ENCODE measurements at places on chromosomes 2 and 18.

DNA sequence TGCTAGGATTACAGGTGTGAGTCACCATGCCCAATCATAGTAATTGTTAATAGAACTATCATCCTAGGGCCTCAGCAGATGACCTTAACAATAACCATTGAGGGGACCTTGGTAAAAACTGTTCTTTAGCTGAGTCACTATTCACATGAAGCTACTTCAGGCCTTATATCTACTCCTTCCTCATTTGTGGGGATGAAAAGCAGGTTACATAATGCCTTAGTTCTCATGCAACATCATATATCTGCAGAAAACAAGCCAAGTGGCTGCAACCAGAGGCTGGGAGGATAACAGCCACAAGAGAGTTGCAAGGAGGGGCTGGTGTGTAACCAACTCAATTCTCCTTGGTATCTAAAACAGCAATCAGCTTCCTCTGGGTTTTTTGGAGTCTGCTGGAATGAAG lies 445.4 kb downstream of the NBAS start:
- no peak for DNase-seq

DNA sequence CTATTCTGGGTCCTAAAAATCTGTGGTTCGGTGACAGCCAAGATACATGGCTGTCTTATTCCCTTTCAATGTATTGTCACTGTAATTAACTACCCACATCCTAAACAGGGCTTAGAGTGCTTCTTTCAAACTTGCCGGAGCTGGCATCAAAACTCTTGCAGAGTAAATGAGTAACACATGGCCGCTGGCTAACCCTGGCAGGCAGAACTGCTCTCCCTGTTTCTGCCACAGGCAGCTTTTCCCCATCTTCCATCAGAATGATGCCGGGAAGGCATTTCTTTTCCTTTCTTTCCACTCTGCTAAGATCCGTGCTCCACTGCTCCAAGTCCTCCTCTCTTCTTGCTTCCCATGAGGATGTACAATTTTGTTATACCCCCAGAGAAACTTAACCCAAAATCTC lies 54.8 kb upstream of the PTPRM start:
- DNase-seq, result no peak

GRCh38 chr2:188391354-188391753 lies 99.7 kb downstream of the GULP1 start:
- DNase-seq, result no peak

DNA sequence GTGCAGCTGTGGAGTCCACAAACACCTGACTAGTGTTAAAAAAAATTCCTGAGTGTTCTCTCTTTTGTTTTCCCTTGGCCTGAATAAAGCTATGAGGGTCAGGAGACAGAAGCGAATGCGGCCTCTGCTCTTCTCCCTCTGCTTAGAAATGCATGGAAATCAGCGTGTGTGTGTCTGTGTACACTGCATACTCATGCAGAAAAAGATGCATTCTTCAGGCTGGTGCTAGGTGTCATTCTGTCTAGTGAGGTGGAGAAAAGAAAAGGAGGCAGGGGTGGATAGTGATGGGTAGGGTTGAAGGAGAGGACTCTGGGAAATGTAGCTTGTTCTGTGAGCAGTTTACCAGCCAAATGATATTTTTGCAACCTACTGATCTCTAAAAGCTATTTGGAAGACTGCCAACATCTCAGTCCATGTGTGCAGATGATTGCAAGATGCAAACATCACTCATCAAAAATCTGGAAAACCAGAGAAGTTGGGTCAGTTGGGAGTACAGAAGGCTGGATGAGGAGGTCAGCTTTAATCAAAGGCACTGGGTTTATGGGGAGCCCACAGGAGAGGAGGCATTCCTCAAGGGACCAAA lies 177.7 kb downstream of the INSIG2 start:
- no peak for DNase-seq

DNA sequence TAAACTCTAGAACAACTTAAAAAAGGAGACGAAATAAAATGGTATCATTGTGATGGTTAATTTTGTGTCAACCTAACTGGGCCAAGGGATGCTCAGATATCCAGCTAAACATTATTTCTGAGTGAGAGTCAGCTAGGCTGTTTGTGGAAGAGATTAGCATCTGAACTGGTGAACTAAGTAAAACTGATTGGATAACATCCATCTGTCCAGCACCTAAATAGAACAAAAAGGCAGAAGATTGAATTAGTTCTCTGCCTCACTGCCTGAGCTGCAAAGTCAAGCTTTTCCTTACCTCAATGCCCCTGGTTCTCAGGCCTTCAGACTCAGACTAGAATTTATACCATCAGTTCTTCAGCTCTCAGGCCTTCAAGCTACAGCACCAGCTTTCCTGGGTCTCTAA lies 30.0 kb downstream of the PPP3R1 start:
- DNase-seq, result no peak

- DNase-seq, result no peak
Observed at GRCh38 chr2:46087492-46087891, 209.7 kb upstream of the EPAS1 start.

DNA sequence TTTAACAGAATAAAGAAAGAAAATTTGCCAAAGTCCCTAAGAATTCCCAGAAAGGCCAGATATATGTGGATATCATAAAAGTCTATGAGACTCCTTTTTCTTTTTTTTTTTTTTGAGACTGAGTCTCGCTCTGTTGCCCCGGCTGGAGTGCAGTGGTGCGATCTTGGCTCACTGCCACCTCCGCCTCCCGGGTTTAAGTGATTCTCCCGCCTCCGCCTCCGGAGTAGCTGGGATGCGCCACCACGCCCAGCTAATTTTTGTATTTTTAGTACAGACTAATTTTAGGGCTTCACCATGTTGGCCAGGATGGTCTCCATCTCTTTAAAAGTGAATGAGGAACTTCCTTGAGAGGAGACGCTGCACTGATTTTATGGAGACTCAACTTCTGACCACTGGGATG lies 335.2 kb downstream of the FBXO15 start:
- DNase-seq, result no peak

GRCh38 chr2:227629435-227629834 lies 12.1 kb downstream of the SCYGR4 start:
- DNase-seq, result no peak

- DNase-seq, result no peak
Observed at GRCh38 chr2:211976076-211976475, 562.5 kb downstream of the ERBB4 start.

- no peak for DNase-seq
Observed at GRCh38 chr2:238145851-238146250, 7.4 kb downstream of the KLHL30 start.

- DNase-seq, result peak; percentile 99
Observed at GRCh38 chr2:172253190-172254052, 150.7 kb upstream of the DLX2 start.

DNA sequence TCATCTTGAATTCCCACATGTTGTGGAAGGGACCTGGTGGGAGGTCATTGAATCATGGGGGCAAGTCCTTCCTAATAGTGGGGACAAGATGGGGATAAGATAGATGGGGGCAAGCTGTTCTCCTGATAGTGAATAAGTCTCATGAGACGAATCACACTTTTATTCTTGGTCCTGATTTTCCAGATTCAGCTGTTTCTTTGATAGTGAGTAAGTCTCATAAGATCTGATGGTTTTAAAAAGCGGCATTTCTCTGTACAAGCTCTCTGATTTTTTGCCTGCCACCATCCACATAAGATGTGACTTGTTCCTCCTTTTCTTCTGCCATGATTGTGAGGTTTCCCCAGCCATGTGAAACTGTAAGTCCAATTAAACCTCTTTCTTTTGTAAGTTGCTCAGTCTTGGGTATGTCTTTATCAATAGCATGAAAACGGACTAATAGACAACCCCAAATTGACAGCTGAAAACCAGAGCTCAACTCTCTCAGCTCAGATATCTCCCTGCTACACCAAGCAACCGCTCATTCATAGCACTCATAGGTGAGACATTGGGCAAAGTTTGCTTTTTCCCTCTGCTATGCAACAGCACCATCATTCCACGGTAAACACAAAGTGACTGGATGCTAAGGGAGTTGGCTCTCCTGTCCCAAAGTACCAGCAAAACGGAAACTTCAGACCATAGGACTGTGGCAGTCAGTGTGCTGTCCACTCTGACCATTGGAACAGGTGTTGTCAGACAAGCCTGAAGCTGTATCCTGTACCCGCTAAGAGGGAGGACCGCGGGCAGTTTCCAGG lies 44.9 kb upstream of the TBC1D8 start:
- DNase-seq, result no peak

DNA sequence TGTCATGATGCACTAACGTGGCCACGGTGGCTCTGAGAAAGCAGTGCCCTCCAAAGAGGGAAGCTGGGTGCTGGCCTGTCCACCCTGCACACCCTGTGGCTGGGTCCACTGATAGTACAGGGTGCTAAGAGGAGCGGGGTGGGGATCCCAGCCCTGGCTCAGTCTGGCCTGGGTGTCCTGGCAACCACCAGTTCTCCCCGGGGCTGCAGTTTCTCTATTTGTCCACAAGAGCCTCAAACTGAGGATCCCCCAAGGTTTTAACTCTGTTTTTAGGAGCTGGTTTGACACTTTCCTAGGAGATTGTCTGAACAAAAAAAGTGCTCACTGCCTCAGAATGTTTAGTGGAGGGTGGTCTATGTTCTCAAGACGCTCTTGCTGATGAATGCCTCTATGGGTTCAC lies 29.0 kb downstream of the EDAR start:
- DNase-seq, result peak; percentile 11

- DNase-seq, result no peak
Observed at GRCh38 chr18:63889626-63890025, 2.1 kb downstream of the SERPINB2 start.

GRCh38 chr2:189076572-189076971 lies 102.4 kb downstream of the COL3A1 start:
- DNase-seq, result peak; percentile 62

GRCh38 chr18:7079231-7079630 lies 38.4 kb downstream of the LAMA1 start:
- DNase-seq, result no peak

GRCh38 chr2:110679337-110679707 lies 1.5 kb upstream of the BUB1 start:
- DNase-seq, result no peak

DNA sequence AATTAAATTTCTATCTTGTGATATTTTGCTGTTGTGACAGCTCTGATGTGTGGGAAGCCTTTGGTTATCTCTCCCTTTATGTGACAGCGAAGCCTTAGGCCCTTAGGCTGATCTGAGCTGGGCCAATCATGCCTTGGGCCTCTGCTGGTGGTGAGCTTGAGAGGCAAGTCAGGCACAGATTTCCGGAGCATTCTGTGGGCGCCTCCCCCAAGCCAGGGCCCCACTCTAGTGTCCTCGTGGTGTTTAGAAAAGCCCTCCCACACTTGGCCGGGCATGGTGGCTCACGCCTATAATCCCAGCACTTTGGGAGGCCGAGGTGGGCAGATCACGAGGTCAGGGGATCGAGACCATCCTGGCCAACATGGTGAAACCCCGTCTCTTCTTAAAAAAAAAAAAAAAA lies 239.8 kb downstream of the SH3RF3 start:
- no peak for DNase-seq

DNA sequence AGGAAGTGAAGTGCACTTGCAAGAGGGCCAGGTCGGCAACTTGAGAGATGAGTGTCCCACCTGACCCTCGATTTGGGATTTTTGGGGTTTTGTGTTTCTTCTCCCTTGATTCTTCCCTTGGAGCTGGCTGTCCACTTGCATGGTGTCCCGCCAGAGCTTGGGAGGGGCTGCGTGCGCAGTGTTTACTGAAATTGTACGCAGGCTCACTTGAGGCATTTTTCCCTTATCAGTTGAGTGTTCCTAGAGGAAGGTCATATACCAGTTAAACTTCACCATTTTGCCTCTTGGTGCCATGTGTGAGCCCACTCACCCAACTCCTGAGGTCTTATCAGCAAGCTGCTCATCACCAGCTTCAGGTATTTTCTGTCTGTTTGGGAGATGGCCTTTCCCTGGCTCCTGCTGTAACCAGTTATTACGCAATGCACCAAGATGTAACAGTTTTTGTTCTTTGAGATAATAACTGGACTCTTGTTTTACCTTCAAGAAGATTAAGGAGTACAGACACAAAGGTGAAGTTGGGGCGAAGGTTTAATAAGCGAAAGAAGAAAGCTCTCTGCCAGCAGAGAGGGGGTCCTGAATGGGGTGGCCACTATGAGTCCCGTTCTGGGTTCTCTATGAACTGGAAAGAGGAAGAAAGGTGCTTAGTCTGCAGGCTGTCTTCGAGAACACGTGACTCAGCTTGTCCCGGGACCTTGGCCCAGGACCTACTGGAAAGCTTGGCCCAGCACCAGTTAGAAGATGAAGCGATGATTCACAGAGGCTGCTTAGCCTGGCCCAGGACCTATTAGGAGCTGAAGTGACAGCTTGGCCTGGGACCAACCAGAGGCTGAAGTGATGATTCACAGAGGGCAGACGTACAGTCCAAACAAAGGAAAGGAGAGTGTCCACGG lies 21.5 kb upstream of the TXNL4A start:
- DNase-seq, result peak; percentile 97

DNA sequence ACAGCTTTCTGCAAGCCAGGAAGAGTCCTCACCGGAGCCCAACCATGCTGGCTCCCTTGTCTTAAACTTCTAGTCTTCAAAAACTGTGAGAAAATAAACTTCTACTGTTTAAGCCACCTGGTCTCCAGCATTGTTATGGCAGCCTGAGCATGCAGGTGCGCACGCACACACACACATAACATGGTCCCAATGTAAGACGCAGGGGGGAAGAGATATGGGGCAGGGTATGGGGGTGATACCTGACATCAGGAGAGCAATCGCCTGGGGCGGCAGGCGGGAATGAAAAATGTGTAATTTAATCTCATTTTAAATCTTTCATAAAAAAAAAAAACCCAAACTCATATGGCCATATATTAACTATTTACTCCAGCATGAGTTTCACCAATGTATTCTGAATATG lies 18.0 kb downstream of the HJURP start:
- DNase-seq, result no peak

- no peak for DNase-seq
Observed at GRCh38 chr2:169343202-169343601, 19.1 kb downstream of the LRP2 start.

DNA sequence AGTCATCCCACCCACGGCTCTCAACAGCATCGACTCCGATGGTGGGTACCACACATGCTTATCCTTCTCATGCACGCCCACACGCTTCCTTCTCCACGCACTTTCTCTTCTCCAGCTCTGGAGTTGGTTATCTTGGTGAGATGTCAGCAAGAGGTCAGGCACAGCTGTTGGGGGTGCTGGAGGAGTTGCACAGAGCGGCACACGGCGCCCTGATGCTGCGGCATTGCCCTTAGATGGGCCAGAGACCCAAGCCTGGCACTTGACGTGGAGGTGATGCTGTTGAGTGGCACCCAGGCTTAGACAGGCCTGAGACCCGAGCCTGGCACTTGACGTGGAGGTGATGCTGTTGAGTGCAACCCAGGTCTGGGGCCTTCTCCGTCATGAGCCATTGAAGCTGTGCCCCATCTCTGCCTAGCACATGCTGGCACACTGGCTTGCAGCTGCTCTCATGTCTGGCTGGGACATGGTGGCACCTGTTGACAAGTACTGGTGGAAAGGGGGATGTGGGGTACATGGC lies 83.2 kb downstream of the DGKD start:
- no peak for DNase-seq

GRCh38 chr2:26585966-26586365 lies 55.2 kb downstream of the CIB4 start:
- DNase-seq, result no peak

- peak; percentile 70 for DNase-seq
Observed at GRCh38 chr2:108583903-108584520, 49.7 kb downstream of the LIMS1 start.

All from HCEC 1CT (cell line).